ENCODE measurements at places on chromosomes 7 and 10.

DNA sequence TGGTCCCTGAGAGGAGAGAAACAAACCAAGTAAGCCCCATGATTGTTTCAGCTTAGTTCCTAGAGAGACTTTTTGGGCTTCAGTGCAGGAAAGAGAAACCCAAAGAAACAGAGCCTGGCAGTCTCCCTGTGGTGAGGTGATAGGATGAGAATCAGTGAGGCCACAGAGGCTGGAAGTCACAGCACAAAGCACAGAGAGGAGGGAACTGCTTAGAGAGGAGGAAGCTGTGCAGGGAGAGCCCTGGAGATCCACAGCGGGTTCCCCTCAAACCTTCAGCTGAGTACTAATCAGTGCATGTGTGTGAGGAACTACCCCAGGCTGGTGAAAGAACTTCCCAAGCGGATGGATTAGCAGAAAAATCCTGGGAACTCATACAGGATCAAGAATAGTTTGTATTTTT, 27.4 kb upstream of the HECW1 start:
- no peak for DNase-seq

DNA sequence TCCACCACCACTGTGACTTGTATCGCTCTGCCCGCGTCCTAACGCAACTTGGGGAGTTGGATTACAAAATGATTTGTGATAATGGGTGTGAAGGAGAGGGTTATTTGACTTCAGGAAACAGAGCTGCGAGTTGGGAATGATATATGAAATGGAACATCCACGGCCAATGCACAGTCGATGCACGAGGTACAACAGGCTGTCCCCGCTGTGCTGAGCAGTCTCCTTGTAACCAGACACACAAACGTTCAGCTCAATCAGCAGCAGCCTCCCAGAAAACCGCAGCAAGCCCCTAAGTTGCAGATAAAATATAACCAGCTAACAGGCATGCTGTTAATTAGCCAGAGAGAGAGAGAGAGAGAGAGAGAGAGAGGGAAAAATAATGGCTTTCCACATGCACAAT, 332.7 kb upstream of the MGMT start:
- no peak for DNase-seq

DNA sequence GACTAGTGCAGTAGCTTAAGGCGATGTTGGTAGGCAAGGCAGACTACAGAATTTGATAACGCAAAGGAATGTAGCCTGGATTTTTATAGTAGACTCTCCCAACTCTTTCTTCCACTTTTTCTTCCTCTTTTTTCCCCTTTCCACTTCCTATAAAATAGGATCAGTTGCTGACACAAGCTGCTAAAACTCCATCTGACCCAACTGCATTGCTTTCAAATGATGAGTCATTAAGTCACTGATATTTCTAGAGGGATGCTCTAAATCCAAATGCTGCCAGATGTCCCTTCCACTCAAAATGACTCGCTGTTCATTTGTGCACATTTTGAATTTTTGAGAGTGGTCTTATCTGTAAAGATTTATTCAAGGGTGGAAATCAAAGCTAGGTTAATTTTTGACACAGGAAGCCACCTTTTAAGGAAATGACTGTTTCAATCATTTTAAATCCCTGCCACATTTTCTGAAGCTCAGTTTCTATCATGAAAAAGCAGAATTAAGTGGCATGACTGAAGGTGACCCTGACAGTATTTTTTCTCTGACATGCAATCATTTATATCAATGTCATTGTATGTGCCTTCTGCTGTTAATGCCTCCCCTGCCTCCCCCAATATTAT, 25.8 kb upstream of the SFMBT2 start:
- no peak for DNase-seq

- DNase-seq, result peak; percentile 9
Measured at GRCh38 chr10:129394518-129395328, 72.3 kb upstream of the MGMT start.

DNA sequence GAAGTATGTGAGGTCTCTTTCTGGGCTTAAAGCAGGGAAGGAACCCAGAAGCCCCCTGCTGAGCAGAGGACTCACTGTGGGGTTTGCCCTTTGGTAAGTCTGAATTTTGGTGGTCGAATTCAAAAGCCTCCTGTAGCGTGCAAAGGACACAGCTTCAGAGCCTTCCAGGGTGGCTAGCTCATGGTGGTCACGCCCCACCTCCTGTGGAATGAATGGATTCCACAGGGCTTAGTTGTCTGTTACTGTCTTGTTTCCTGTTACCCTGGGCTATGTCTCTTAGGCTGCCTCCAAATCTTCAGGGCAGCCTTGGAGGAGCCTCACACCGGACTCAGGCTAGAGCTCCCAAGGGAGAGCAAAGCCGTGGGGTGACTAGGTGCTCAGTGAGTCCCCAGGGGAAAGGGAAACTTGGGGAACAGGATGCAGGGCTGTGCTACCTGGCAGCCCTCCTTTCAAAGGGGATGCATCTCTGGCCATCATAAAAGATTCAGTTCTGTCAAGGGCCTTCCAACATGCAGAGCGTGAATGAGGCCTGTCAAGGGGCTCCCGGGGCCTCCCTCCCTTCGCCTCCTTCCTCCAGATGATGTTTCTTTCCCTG, 211.7 kb downstream of the CCSER2 start:
- DNase-seq, result no peak

DNA sequence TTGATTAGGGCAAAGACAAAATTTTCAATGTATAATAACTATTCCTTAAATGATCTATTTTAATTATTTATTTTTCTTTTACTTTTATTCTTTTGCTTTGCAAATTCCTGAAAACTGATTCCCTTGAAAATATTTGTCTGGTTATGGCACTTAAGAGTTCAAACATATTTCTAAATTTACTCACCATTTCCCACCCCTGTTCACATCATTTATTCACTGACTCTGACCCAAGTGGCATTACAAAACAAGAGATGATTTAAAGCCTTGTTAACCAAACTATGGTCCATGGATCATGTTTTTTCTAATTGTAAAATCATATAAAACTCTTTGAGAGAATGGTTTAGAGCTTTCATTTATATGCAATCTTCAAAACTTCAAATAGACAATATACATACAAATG, 1256.1 kb upstream of the LRRN3 start:
- no peak for DNase-seq

GRCh38 chr10:71600849-71601248, 118.7 kb downstream of the C10orf105 start:
- DNase-seq, result no peak

DNA sequence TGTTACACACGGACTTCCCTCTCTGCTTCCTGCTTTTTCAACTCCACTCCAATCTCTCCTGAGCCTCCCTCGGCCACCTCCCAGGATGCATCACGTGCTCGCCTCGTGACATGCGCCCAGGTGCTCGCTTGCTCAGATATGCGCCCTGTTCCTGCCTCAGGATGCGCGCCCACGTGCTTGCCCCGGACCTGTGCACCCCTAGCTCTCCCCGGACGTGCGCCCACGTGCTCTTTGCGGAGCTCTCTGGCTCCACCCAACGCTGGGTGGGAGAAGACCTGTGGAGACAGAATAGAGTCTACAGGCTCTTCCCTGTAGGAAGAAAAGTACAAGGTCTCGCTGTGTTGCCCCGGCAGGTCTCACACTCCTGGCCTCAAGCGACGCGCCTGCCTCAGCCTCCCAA, 23.1 kb downstream of the PARD3 start:
- DNase-seq, result peak; percentile 60
